Stimulated activated CD8-positive, alpha-beta memory T cell treated with anti-CD3 and anti-CD28 coated beads, Interleukin-4, amount 100 ng/mL, for 1 hour (primary cell): ENCODE measurements at places on chromosomes 11 and 22.

DNA sequence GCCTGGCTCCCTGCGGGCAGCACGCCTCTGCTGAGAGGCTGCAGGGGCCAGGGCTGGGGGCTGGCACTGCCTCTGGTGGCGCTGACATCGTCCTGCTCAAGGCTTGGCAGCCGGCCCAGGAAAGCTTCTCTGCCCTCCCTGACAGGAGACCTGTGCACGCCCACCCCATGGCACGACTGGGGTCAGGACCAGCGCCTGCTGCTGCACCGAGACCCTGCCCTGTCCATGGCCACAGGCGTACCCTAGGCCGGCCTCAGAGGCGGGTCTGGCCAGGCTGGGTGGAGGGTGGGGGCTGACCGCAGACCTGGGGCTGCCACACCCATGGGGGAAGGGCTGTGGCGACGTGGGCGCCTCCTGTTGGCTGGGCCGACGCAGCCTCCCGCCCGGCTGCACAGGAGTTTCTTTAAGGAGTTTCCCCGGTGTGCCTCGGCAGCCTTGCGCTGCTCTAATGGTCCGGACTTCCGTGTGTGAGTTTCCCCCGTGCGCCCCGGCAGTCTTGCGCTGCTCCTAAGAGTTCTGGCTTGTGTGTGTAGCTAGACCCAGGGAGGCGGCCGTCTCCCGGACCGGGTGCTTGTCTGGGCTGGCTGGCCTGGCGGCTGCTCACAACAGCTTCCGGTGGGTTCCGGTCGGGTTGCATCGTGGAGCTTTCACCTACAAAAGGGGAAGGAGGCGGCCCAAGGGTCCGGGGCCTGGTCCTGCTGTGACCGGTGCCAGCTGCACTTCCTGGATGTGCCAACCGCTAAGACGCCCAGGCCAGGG, 4.6 kb downstream of the TRABD start:
- peak; percentile 60 for DNase-seq

DNA sequence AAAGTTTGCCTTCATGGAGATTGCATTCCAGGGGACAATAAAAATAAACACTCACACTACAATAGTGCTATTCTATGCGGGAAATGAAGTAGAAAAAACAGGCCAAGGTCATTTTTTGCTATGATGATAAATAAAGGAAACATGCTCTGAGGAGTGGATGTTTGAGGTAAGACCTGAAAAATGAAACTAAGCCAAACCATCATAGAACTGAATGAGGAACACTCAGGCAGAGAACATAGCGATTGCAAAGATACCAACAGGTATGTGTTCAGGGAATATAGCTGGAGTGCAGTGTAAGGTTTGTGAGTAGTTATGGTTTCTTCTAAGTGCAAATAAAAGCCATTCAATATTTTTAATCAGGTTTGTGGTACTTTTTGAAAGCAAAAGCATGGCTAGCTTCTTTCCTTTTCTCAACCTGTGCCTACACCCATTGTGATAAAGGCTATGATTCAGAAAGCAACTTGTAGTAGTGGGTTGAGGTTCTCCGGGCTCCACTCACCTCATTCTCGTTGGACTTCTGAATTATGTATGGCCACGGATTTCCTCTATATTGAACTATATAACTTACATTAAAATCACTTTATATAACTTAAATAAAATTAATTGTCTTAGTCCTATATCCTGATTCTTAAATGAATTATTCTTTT, 278.2 kb upstream of the CHORDC1 start:
- DNase-seq = no peak

- no peak for DNase-seq
Observed at GRCh38 chr11:66904055-66904454, 47.2 kb downstream of the LRFN4 start.

- DNase-seq = no peak
Observed at GRCh38 chr22:48755059-48755949, 1072.4 kb downstream of the BRD1 start.

- no peak for DNase-seq
Observed at GRCh38 chr22:49948958-49949913, 11.3 kb upstream of the PIM3 start.

GRCh38 chr11:12454782-12455181, 77.4 kb downstream of the PARVA start:
- no peak for DNase-seq

DNA sequence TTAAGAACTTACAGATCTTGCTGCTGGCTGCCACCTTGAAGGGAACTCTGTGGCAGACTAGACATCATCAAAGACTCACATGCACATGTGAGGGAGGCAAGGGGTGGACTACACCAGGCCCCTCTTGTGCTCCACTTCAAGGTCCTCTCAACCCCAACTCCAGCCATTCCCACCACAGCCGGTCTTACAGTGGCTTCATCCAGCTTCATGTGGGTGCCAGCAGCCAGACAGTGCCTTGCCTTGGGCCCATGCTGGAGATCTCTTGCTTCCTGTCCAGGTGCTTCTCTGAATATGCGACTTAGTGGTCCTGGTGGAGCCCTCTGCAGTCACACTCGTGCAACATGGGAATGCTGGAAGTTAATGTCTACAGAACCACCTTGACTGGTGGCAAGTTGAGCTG, 44.6 kb upstream of the WNT7B start:
- no peak for DNase-seq

GRCh38 chr11:36427079-36427478, 83.0 kb downstream of the TRAF6 start:
- no peak for DNase-seq

- DNase-seq = no peak
Observed at GRCh38 chr11:103550811-103551210, 441.6 kb downstream of the DYNC2H1 start.

- no peak for DNase-seq
Observed at GRCh38 chr11:21768388-21768787, 424.5 kb upstream of the ANO5 start.

- DNase-seq = no peak
Observed at GRCh38 chr11:12539572-12539971, 134.6 kb upstream of the TEAD1 start.

GRCh38 chr11:35085531-35086165, 53.3 kb upstream of the CD44 start:
- DNase-seq = no peak
